ENCODE measurements at places on chromosomes 7 and 10.

- DNase-seq = no peak
Observed at GRCh38 chr7:45036317-45036716, 36.3 kb downstream of the CCM2 start.

GRCh38 chr7:31466036-31466435 lies 47.9 kb upstream of the ITPRID1 start:
- peak; percentile 48 for DNase-seq

GRCh38 chr10:129863201-129863663 lies 100.8 kb downstream of the EBF3 start:
- peak; percentile 48 for DNase-seq

DNA sequence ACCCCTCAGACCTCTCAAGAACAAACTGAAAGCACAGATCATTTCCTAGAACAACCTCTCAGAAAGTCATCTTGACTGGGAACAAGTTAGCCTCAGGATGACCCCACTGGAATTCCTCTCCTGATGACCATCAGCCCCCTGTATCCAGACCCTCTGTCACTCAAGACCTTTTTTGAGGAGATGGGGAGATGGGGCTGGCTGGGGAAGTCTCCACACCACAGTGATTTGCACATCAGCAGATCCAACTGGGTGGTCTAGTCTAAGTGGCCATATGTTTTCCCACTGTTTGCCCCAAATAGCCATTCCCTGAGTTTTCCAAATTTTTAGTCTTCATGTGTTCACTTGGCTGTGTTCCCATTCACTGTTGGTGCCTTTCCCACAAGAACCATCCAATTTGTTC lies 452.4 kb upstream of the NPVF start:
- DNase-seq = no peak

DNA sequence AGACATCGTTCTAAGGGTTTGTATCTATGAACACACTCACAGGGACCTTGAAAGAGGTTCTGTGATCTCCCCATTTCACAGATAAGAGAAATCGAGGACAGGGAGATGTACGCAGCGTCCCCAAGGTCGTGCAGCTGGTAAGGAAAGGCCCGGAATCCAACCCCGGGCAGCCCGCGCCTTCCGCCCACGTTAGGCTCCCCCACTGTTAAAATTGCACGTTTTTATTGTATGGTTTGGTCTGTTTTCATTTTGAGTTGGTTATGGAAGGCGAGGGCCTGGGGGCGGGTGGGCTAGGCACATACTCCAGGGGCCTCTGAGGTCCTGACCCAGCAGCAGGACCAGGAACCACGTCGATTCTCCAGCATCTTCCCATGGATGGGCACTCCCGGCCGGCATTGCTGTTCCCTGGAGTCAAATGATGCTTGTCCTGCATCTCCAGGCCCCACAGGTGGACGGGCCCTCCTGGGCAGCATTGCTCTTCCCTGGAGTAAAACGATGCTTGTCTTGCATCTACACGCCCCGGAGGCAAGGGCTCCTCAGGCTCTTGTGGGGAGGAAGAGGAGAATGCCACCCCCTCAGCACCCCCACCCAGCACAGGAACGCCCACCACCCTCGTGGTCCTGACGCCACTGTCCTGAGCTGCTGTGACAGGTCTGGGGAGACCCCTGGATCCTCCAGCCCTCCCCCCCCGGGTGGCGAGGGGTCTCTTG lies 65.9 kb downstream of the PDGFA start:
- no peak for DNase-seq

GRCh38 chr10:119483839-119484238 lies 58.7 kb downstream of the RGS10 start:
- DNase-seq = no peak

DNA sequence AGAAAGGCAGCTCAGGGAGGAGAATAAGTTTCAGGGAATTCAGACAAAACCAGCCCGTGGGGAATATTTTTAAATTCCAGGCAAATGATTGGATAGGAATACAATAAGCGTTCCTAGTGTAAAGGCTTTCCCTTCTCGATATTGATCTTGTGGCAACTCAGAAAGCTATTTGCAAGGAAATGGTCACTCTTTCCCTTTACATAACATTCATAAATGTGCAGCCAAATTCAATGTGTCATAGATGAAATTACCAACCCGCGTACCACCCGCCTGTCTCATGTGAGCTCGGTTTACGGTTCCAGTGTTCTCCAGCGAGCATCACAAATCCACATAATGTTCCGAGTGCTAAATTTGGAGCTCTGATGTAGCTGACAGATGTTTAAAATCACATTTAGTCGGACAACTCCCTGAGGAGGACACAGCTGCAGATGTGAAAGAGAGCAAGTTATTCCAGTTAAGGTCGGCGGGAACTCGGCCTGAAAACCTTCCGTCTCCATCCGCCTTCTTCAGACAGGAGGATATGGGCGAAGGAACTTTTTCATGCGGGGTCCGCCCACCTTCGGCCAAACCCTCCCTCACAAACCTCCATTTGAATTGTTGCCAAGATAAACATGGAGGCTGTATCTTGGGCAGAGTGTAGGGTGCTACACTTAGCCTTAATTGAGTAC lies 327.0 kb downstream of the RNLS start:
- no peak for DNase-seq

- DNase-seq = no peak
Observed at GRCh38 chr10:92047215-92047614, 123.6 kb downstream of the BTAF1 start.

DNA sequence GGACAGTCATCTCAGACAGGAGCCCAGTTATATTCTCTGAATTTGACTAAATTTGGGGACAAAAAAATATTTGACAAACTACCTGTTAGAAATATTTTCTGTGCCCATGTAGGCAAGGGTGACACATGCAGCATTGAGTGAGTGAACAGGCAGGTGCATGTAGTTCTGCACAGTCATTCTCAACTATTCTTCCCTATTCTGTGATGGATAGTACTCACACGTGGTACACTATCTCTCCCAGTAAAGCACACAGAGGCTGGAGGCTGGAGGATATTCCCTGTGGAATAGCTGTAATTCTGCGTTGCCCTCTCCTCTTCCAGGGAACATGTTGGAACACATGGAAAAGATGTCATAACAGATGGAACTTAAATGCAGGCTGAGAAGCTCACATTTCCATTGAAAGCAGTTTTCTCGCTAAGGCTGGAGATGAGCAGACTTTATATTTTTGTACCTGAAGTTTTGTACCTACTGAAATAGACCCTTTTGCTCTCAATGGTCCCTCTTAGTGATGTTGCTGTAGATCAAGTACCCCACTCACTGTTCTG lies 75.0 kb downstream of the GPR141 start:
- DNase-seq = no peak

DNA sequence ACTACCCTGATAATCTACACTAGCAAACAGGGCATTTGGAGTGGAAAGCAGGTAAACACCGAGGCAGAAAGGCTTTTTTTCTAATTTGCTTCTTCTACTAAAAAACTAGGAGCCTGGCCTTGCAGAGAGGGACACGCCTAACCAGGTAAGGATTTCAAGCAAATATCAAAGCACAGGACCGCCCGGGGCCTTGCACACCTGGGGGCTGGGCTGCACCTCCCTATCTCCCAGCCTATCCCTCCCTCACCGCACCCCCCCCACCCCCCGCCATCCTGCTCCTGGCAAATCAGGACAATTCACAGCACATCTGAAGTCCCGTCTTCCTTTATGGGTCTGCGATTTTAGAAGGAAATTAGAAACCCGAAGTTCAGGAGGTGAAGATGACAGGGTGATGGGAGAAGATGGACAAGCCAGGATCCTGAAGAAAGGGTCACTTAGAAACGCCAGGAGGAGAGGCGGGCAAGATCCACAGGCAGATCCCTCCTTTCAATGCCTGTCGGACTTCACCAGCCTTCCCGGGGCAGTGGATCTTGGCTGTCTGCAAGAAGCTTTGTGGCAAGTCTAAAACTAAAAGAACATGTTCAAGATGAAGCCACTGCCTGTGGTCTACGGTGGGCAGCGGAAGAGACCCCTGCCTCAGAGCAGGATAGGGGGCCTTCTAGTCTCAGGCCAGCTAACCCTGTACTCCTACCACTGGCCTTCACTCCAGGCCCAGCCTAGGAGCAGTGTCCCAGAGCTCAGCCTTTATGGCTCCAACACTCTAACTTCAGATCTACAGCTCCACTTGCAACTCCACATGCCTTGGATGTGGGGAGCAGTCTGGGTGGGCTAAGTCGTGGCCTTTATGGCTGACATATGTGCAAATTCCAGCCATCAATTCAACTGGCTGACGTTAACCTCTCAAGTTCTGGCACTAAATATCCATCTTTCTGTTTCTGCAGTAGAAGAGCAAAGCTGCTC lies 43.9 kb downstream of the TNS3 start:
- no peak for DNase-seq

- DNase-seq = no peak
Observed at GRCh38 chr10:29540016-29540415, 94.8 kb downstream of the SVIL start.

DNA sequence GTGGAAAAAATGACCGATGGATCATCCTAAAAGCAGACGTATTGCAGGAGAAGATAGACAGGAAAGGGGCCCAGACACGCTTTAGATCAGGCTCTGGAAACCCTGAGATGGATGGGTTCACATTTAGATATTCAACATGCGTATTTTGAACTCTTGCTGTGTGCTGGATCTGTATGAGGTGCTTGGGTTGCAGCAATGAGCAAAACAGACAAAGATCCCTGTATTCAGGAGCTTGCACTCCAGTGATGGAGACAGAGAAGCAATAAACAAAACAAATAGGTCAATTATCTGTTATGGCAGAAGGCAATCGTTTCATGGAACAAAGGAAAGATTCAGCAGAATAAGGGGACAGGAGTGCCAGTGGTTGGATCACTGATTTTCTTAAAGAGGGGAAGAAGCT lies 201.9 kb upstream of the AGK start:
- no peak for DNase-seq
